ENCODE measurements at places on chromosomes 13 and 19. TPM values are rescaled to one million over a fixed set of nuclear protein-coding genes. Genes with fewer than 3 reads are reported as not detected.

DNA sequence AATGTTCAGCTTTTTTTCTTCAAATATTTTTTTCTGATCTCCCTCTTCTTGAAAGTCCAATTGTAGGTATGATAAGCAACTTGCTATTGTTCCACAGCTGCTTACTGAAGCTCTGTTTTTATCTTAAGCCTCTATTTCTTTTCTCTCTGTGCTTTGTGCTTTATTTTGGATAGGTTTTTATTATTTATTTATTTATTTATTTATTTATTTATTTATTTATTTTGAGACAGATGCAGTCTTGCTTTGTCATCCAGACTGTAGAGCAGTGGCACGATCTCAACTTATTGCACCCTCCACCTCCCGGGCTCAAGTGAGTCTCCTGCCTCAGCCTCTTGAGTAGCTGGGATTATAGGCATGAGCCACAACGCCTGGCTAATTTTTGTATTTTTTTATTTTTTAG lies 199.4 kb downstream of the KLF12 start:
- DNase-seq = no peak

GRCh38 chr19:42274065-42274682 lies 5.1 kb downstream of the CIC start:
- DNase-seq = peak; percentile 44

GRCh38 chr19:17423429-17424208 lies 3.8 kb downstream of the MVB12A start:
- DNase-seq = no peak

LILRA1 gene
- 0.34 TPM for total RNA-seq

PODNL1 gene
- 7.9 TPM for total RNA-seq
